ENCODE measurements at places on chromosomes 3 and 15.

DNA sequence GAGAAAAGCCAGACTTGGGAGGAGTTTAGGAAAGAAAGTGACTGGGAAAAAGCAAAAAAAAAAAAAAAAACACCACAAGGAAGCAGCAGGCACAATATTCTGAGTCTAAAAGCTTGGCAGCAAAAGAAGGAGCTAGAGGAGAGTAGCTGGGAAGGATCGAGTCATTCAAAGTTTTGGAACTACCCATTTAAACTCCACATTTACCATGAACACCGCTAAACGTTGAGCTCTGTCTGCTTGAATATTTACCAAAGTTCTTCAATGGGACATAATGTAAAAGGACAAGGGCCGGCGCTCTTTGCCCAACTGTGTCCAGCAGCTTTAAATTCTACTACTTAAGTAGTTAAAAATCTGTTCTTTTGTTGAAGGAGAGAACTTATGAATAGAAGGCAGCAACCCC lies 481.9 kb downstream of the FOXP1 start:
- DNase-seq, result no peak

- DNase-seq, result no peak
These were observed 122.1 kb downstream of the MEX3B start for GRCh38 chr15:81923561-81924350.

- peak; percentile 59 for DNase-seq
These were observed 26.4 kb downstream of the TYRO3 start for GRCh38 chr15:41585127-41586047.

DNA sequence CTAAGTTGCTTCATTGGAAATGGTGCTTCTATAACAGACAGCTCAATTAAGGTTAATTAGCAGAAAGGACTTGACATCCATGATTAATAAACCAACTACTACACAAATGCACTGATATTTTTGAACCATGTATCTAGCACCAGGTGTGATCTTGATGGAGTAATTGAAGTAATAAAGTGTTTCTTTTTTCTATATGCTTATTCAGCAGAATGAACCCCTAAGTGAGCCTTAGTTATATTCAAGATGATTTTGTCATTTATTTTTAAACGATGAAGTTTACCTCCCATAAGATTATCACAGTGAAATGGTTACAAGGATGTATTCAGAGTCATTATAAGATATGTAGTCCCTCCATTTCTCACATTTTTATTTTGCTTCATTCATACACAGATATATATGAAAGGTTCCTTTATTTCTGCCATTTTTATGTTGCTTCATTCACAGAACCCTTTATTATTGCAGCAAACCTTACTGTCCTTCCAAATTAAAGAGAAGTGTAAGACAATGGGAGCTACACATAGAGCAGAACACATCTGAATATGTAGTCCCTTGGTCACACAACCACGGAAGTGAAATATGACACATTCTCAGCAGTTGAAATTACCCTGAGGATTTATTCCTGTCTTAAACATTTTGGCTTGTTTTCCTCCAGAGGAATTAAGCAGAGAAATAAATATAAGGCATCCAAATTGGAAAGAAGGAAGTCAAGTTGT lies 295.0 kb downstream of the RAP2B start:
- no peak for DNase-seq
